ENCODE measurements at places on chromosomes 5 and 9.

DNA sequence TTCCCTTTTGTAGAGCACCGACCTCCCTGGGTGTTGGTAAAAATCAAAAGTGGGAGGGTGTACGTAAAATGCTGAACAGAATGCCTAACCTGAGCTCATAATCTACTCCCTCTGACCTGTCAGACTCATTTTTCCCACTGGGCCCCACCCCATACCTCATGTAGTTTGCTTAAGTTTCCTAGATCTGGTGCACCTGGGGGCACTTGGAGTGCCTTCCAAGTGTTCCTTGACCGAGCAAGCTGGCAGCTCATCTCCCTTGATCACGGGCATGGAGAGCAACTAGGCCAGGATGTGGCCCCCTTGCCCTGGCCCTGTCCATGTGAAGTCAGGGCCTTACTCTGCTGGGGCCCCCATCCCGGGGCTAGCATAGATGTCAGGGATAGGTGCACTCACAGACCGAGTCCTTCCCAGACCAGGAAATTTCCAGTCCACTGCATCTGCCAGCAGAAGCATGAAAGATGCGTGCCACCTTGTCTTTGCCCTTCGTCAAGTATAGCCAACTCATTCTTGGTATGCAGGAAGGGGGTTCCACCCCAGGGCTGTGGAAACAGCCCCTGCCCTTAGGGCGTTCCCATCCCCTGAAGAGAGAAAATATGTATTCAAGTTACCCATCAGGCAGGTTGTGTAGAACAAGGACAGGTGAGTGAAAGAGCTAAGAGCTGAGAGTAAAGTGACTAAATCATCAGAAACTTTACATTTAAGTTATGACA lies 41.9 kb downstream of the SLC22A5 start:
- DNase-seq: no peak

DNA sequence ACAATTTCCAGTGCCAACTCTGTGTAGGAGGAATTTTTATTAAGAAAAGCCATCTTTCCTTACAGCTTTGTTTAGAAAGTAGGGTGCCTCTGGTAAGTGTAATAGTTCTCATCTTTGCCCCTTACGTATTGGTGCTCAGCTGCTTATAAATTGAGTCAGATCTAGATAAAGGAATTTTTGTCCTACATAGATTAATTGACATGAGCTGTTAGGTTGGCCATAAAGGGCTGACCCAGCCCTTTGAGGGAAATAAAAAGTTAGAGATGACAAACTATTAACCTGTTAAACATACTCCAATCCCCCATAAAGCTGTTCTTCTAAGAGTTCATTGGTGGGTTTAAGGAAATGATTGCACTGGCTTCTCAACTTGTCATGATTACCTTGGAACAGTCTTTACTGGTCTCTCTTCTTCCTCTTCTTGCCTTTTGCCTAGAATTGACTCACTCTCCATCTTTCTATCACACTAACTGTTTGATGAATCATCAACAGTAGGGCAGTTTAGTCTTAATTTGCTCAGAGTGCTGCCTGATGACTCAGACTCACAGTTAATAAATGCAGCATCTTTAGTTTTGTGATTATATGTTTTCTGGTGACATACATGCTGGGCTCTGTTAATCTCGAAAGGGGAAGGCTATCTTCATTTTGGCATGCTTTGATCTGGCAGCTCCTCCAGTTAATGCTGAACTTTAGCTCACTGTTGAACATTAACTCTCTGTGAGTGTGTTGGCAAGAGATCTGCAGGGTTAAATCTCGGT lies 51.7 kb downstream of the ARHGAP26 start:
- DNase-seq: peak; percentile 63

DNA sequence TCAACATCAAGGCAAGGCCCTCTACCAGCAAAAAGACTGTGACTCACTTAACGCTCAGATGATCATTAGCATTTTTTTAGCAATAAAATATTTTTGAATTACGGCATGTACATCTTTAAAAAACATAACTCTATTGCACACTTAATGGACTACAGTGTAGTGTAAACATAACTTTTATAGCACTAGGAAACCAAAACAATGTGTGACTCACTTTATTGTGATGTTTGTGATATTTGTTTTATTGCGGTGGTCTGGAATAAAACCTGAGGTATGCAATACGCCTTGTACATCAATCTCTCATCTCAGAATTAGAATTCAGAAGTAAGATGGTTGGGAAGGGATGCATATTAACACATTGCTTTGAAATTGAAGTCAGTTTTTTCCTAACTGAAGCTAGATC lies 106.9 kb upstream of the PTCH1 start:
- no peak for DNase-seq

DNA sequence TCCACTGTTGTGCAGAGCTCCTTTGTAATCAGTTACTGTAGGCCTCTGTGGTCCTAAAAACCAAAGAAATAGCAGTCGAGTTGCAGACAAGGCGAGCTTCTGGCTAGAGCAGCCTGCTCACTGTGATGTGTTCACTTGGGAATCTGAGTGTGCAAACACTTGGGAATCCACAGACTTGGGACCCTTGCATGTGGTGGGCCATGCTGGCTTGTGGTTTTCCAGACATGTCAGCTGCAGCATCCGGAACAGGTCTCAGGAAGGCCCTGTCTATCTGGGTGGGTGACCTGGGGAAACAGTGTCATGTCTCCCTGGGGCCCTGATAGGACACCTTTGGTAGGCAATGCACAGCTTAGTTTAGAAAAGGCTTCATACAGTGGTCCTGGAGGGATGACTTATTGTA lies 66.4 kb downstream of the WWC1 start:
- DNase-seq: no peak

GRCh38 chr5:145718956-145719355 lies 116.2 kb downstream of the PRELID2 start:
- no peak for DNase-seq

DNA sequence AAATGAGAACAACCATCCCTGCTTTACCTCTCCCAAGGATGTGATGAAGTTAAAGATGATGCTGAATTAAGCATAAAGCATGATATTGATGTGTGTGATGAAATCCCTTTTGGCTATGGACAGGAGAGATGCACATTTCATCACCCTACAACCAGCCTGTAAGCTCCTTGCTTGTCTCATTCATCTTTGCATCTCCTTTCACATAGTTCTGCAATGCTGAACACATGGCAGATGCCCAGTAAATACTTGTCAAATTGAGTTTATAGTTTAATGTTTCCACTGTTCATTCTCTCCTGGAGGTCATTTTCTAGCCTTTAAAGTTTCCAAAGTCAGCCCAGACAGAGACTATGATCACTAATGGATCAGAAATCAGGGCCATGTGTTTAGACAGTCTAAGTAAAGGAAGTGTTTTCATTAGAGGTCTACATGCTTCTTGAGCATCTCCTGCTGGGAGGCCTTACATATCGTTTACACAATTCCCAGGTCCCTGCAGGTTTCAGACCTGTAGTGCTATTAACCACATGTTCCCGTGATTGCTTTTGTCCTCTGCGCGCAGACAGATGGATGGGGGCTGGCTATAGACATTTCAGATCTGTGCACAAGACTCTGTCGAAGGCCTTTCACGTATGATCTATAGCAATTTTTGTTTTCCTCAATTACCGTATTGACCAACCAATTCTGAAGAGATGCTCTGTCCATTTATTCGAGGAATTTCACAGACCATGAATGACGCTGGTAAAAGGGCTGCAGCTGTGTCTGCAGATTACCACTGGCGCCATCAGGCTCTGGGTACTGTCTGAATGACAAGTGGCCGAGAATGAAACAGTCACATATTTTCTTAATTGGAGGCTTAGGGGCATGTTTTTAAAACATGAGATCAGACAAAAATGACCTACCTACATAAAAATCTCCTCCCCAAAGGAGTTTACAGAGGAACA lies 49.0 kb upstream of the CKMT2 start:
- no peak for DNase-seq

DNA sequence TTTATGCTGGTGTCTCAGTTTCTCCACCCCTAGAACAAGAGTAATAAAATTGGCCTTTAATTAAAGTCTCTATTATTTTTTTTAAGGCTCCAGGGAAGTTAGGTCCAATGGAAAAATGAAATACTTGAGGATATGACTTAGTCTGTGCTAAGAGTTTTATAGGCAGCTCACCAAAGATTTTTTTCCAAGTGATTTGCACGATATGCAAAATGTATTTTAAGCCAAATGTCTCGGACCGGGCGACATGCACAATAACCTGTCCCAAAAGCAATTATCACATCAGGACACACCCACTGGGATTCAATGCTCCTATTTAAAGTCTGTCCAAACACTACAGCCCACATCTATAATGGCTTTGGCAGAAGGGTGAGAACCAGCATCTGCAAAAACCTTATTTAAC lies 136.1 kb upstream of the ANKH start:
- peak; percentile 53 for DNase-seq

DNA sequence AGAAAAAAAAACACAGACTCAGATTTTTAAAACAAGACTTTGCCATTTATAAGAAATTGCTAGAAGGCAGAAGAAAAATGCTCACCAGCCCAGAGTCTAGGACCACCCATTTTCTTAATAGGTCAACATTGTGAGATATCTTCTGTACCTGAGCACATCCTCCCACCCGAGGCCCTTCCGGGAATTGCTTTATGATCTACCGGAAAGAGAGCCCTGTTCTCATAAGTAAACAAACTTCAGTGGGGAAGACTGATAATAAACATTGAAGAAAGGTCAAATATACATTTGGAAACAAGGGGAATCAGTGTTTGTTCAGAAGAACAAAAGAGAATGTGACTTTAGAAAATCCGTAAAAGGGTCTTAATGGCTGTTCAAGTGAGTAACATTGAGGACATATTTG lies 44.4 kb downstream of the PRKACG start:
- DNase-seq: no peak

GRCh38 chr5:108641596-108641995 lies 106.1 kb upstream of the FER start:
- DNase-seq: no peak

DNA sequence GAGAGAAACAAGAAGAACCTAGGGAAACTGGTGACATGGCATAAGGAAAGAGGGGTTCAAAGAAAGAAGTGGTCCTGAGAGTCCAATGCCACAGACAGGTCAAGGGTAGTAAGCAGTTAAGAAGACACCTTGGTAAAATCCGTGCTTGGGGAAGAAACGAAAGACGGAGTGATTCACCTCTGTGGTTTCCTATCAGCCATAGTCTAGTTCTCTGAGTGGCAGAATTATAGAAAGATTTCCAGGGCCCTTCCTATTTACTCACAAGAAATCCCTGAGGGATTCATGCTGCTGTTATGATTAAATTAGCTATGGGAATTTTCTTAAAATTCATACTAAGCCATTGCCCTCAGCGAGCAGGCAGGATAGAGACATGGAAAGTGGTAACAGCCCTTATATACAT lies 31.7 kb downstream of the IL33 start:
- no peak for DNase-seq

DNA sequence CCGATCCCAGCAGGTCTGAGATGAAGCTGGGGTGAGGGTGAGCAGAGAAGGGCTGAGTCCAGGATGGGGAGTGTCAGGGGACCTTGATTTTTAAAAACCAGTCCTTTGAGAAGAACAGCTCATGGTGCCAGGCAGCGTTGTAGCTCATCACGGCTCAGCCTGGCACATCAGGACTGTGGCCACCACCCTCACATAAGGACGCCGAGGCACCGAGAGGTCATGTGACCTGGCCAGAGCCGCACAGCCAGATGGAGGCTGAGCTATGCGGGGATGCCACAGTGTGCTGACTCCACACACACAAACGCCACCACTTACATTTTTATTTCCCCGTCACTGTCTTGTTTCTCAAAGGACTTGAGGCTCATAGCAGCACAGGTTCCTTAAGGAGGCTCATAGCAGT lies 32.9 kb upstream of the CEP72 start:
- DNase-seq: no peak

- no peak for DNase-seq
Measured at GRCh38 chr5:83577036-83577636, 105.6 kb downstream of the VCAN start.

- DNase-seq: no peak
Measured at GRCh38 chr5:146622391-146622790, 106.4 kb upstream of the GPR151 start.

DNA sequence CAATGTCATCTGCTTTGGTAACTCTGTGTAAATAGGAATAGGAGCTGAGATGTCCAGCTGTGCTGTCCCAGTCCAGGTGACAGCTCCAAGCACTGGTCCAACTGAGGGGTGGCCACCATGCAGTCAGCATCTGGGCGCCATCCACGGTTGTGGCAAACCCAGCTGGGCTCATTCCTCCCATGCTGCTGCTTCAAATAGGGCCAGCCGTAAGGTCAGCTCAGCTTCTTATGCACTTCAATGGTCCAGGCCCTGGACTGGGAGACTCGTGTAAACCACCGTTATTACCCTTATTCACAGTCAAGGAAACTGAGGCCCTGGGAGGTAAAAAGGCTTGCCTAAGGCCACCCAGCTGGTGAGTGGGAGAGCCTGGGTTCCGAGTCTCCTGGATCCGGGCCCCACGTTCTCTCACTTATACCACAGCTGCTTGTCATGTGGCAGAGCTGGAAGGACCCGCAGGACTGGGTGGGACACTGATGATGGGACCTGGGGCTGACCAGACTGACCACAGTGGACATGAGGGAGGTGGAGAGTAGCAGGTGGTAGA lies 38.7 kb upstream of the ANGPTL2 start:
- DNase-seq: no peak

DNA sequence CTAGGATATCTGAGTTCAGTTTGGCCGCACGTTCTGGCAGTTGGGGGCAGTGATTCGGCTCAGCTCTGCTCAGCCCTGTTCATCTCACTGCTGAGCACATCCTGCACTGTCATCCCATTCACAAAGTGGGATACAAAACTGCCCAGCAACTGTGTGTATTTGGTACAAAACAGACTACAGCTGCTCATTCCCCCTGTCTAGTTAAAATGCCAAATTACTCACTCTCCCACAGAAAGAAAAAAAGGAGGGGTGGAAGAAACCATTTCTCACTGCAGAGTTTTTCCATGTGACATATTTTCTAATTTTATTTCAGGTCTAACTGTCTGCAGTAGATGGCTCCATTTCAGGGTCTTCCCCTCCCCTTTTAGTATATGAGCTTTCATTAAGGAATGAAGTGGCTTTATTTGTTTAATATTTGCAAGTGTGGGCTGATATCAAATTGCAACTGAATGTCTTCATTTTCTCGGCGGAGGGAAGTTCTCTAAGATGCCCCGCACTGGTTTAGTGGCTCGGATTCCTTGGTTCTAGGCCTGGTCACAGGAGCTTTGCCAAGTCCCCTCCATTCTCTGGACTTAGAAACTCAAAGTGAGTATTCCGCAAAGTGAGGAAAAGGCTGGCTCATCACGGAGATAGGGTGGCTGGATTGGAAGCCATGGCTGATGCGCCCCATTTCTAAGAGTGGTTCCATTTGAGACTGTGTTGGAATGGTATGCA lies 14.7 kb downstream of the COL15A1 start:
- DNase-seq: peak; percentile 59

DNA sequence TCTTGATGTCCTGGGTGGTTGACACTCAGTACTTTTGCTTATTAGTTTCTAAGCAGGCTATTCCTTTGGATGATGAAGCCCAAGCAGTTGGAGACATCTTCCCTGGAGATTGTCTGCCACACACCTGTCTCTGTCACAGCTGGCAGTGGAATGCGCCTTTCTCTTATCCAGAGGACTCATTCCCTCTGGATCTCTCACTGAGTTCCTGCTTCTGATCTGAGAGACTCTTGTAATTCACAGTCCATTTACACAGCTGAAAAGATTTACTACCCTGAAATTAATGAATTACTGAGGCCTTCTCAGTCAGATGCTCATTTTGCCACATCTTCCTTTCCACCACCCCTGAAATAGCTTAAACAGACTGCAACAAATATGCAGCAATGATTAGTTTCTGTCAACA lies 15.9 kb downstream of the TAL2 start:
- no peak for DNase-seq

GRCh38 chr5:10885026-10885425 lies 124.0 kb upstream of the DAP start:
- DNase-seq: no peak

Measured in AG09309 (cell line).